ENCODE measurements at places on chromosomes 12 and 14.
A peak's percentile ranks its signal among the peaks of the same experiment; 100 is the strongest.

DNA sequence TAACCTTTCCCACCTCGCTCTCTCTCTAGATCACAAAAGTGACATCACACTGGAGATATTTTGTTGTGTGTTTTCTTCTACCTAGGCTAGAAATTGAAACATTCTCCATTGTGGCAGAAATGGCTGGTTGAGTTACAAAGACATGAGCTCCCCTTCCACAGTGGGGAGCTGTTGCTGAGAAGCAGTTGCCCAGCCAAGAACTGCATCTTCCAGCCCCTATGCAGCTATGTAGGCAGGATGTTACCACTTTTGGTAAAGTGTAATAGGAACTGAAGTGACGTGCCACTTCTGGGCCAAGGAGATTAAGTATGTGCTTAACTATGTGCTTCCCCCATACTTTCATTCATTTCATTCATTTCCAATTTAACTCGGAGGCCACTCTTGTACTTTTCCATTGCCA lies 138.7 kb upstream of the E2F7 start:
- peak; percentile 5 for DNase-seq

DNA sequence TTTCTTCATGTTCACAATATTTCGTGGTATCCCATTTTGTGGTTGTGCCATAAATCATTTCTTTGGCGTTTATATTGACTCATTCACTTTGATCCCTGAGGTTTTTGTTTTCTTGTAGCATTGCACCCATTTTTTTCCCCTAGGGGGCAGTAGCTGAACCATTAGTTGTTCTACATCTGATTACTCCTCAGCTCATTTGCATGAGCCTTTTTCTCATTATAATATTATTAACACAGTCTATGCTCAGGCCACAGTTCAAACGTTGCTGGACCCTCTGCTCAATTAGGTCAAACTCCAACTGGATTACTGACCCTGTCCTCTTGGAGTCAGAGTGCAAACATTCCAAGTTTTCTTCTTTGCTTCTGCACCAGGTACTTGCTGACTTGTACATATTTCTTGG lies 475.4 kb upstream of the SEL1L start:
- no peak for DNase-seq

GRCh38 chr14:95741038-95741490 lies 27.1 kb upstream of the TCL1A start:
- no peak for DNase-seq

GRCh38 chr12:22536346-22536945 lies 7.9 kb downstream of the C2CD5 start:
- DNase-seq, result no peak

- DNase-seq, result no peak
Measured at GRCh38 chr14:61330511-61330910, 9.1 kb downstream of the PRKCH start.
